ENCODE measurements at places on chromosomes 3 and 15. TPM values are rescaled to one million over a fixed set of nuclear protein-coding genes. Genes with fewer than 3 reads are reported as not detected.

PLA2G4B gene
- 5.2 TPM for total RNA-seq

TEX55 gene
- total RNA-seq = not detected

- DNase-seq = no peak
These were observed 12.3 kb downstream of the HCLS1 start for GRCh38 chr3:121648219-121648958.

DNA sequence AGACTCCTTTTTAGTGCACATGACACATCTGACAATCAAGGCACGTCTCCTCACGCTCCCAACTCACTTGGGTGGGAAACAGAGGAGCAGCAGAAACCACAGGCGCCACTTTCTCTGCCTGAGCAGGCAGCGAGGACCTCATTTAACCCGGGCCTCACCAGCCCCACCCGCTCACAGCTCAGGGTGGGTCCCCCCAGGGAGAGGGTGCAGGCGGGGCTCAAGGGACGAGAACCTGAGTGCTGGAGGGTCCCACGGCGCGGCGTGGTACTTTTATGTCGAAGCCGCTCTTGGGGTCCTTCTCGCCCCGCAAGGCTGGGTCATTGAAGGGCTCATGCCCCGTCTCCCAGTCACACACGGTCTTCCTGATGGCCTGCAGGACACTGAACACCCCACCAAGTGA is 62.6 kb downstream of the CYFIP1 start:
- no peak for DNase-seq

All from mucosa of descending colon (tissue), 3 donors.